ENCODE measurements at places on chromosomes 16 and 17.

GRCh38 chr16:14377326-14377725 is 252.7 kb downstream of the PARN start:
- DNase-seq, result no peak

GRCh38 chr17:83200231-83200699 is 120.9 kb downstream of the METRNL start:
- peak; percentile 48 for DNase-seq

- DNase-seq, result no peak
Measured at GRCh38 chr16:2497116-2497630, 16.6 kb upstream of the ATP6V0C start.

- DNase-seq, result no peak
Measured at GRCh38 chr17:61421460-61421859, 21.8 kb downstream of the TBX2 start.

DNA sequence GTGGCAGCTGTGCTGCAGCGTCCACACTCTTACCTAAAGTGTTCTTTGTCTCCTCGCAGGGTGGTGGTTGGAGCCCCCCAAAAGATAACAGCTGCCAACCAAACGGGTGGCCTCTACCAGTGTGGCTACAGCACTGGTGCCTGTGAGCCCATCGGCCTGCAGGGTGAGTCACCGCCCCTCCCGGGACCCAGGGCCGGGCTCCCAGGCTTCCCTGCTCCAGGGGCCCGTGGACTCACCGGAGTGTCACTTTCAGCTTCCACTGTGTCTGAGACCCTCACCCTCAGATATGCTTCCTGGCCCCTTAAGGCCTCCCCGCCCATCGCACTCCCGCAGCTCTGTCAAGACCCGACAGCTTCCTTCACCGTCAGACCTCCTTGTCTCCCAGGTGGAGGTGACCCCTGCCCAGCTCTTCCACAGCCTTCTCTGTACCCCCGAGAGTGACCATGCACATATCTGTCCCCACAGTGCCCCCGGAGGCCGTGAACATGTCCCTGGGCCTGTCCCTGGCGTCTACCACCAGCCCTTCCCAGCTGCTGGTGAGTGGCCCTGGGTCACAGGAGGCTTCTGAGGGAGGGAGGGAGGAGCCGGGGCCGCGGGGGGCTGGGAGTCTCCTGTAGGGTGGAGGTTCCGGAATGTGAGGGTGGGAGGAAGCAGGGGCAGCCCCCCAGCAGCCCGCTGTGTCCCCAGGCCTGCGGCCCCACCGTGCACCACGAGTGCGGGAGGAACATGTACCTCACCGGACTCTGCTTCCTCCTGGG is 1.8 kb downstream of the ITGAX start:
- no peak for DNase-seq

DNA sequence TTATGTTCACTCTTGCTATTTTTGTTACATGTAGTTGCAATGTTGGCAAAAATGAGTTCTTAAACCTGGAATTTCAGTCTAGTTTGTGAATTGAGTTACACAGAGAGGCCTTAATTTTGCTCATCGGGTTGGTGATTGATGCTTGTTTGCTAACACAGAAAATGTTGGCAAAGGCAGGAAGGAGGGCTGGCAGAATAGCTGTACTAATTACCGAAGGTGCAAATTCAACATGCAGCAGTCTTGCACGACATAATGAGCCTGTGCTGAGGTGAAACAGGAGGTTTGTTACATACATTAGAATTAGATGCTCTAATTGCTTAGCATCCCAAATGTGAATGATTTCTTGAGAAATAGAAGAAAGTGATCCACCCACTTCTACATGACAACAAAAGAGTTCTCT is 475.0 kb upstream of the TOM1L1 start:
- DNase-seq, result no peak

DNA sequence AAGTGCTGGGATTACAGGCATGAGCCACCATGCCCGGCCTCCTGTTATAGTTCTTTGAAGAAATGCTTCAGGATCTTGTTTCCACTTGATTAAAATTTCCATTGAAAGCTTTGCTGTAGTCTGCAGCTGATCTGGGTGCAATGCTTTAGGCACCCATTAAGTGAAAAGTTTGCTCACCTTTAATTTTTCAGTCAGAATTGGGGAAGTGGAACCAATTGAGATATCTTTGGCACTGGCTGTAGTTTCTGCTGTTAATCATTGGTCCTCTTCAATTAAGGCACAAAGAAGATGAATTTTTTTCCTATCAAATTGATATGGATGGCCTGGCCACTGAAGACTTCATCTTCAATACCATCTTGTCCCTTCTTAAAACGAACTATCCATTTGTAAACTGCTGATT is 336.1 kb upstream of the TBX2 start:
- DNase-seq, result no peak

- DNase-seq, result no peak
Measured at GRCh38 chr16:51442141-51442870, 291.2 kb upstream of the SALL1 start.

DNA sequence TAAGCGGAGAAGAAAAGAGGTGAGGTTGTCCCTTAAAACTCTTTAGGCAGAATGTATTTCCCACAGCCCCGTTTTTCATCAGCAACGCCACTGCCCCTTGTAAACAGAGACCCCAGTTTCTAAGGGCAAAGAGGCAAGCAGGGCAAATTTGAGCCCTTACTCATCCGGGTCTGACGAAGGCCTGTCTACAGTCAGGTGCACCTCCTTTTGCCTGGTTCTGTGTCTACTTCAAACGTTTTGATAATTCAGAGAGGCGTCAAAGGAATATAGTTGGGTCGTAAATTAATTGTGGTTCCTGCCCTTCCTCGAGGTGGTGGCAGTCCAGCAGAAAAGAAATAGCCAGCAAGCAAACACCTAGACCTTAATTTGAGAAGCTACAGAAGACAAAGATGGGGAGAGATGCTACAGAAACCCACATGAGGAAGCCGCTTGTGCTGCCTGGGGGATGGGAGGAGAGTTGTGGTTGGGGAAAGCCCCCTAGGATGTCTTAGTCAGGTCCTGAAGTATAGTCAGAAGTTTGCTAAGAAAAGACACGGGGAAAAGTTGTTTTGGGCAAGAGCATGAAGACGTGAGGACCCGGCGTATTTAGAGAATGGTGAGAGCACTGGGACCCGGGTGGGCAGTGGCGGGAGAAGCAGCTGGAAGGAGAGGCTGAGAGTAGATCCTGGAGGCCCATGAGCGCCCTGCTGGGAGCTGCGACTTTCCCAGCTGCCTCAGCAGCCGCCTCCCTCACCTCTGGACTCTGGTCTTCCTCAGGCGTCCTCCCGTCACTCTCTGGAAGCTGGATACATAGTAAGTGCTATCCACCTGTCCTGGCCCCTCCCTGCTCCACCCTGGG is 2.4 kb downstream of the FBRS start:
- peak; percentile 72 for DNase-seq

DNA sequence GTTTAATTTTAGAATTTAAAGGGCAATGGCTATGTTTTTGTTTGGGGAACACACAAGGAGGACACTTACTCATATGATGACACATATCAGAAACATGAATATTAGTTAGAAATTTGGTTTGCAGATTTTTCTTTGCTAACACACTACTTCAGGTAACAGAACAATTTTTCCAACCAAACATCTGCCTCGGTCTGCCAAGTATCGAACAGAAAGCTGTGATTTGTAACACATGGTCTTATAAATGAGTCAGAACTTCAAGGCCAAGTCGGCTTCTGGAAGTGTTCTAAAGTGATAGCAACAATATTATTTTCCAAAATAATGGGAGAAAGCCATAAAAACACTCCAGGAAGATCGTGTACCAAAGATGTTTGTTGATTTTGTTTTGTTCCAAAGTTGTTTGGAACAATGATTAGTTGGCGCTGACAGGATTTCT is 75.9 kb upstream of the PMFBP1 start:
- DNase-seq, result no peak

GRCh38 chr17:73533127-73533526 is 111.1 kb downstream of the SDK2 start:
- no peak for DNase-seq

DNA sequence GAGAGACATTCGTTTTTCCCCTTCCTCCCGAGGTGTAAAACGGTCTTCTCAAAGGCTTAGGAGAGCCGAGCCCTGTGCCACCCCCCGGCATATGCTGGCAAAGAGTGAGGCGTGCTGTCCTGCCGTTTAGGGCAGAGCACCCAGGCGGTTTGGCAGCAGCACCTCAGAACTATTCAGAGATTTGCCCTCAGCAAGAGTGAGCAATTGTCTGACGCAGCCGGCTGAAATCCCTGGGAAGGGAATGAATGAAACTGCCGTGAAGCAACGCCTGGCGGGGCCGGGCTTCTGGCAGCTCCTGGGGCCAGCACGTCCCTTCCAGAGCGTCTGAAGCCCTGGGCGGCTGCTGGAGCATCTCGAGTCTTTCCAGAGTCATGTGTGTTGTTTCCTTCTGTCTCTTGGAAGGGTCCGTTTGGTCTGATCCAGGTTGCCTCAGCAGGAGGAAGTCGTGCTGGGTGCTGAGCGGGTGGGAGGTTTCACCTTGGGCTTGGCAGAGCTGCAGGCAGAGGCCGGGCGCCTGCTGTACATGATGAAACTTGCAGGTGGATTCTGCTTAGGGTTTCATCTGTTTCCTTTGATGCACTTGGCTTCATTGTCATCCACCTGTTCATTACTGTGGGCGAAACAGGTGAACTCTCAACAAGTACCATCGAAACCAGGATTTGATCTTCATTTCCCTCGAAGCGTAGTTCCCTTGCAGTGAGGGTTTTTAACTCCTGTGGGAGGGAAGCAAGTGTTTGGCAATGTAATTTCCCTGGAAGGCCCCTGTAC is 35.4 kb downstream of the TBCD start:
- DNase-seq, result no peak

GRCh38 chr16:65254144-65254543 is 132.3 kb upstream of the CDH11 start:
- no peak for DNase-seq

DNA sequence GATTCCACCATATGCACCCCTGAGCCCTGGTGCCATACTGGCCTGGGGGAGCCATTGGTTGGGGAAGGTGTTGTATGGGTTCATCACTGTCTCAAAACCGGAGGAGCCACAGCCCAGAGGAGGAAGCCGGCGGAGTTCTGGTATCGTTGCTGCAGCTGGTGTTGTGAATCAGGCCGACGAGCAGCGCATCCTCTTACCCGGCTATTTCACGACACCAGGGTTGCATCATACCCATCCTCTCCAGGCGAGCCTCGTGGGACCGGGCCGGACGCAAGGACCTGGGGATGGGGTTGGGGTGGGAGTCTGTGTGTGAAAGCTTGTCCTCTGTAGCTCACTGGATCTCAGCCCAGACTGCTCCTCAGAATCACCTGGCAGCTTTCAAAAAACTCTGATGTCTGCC is 6.6 kb upstream of the SLC12A3 start:
- DNase-seq, result no peak

- no peak for DNase-seq
Measured at GRCh38 chr17:80963812-80964543, 27.7 kb upstream of the CHMP6 start.

GRCh38 chr16:81593481-81593880 is 148.9 kb downstream of the CMIP start:
- DNase-seq, result no peak

DNA sequence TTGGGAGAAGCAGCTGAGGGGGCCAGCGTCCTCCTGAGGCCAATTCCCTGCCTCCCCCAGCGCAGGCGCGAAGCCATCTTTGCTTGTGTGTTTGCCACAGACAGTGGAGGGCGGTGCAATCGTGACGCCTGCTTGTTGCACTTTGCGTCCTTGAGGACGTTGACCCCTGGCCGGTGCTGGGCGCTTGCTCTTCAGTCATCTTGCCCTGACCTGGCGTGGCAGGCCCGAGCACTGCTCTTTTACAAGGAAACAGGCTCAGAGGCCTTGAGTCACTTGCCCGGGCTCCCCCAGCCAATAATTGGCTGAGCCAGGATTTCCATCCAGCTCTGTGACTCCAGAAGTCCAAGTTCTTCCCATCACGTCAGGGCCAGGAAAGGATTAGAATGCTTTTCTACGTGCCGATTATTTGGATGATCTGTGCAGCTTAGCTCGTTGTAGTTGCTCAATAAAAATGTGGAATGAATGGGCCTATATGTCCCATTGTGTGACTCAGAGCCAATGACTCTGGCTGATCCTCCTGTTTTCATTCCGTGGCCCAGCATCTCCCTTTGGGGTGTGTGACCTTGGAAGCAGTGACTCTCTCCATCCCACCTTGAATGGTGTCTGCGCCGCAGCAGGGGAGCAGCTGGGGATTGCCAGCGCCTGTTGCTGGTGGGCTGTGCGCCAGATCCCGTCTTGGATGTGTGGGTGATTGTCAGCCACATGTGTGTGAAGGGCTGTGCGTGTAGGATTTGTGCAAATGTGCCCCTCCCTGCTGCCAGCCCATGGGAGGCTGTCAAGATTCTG is 214.1 kb downstream of the SEC14L1 start:
- DNase-seq, result no peak

DNA sequence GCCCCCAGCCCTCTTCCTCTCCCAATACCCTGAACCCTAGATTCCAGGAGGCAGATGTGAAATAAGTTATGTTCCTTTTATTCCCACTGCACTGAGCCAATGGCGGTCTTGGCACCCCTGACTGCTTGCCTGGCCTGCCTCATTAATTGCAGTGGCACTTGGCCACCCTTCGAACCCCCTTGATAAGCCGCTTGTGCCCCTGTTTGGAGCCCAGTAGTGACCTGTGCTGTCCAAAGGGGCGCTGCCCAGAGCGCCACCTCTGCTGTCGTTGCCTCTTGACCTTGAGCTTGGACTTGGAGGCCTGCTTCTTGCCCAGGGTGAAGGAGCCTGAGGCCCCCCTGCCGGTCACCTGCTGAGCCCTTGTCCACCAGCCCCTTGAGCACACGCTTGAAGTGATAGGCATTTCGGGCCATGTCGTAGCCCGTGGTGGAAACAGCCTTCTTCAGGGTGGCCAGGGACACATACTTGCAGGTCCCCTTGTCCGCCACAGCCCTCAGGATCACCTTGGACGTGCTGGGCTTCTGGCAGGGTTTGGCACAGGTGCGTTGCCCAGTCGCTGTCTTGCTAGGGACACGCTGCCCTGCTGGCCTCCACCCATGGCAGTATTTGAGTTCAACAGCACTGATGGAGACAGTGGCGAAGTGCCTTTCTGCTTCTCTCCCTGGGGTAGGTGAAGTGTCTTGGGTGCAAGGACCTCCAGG is 5.7 kb downstream of the SGCA start:
- DNase-seq, result no peak

GRCh38 chr17:18309202-18309601 is 5.6 kb downstream of the TOP3A start:
- no peak for DNase-seq

- no peak for DNase-seq
Measured at GRCh38 chr17:17761894-17762743, 74.7 kb downstream of the SREBF1 start.

GRCh38 chr16:11677451-11677951 is 9.2 kb downstream of the SNN start:
- DNase-seq, result no peak

DNA sequence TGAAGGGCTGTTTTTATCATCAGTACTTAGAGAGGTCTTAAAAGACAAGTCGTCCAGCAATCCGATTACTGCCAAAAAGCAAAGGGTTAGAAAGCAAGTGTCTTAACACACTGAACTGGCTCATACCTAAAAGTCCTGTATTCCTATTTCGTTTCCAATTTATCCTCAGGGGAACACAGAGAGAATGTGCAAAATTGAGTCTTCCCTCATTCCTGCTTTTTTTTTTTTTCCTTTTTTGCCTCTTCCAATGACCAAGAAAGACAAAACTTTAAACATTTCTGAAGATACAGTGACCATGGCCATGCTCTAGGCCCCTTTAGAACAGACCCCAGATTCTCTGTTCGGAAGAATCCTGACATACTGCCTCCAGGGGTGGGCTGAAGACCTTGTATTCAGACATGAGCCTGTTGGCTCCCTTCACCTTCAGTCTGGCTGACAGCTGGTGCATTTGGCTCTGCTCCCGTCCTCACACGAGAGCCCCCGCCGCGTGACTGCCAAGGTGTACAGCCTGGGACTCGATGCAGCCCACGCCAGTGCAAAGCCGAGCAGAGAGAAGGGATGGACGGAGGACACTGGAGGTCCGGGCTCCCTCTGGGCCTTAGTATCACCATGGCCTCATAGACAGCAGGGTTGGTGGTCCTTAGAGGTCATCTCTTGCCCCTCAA is 47.0 kb downstream of the COTL1 start:
- no peak for DNase-seq

All from activated CD8-positive, alpha-beta memory T cell treated with anti-CD3 and anti-CD28 coated beads for 4 hours (primary cell).